Stimulated activated CD8-positive, alpha-beta memory T cell treated with anti-CD3 and anti-CD28 coated beads, Interleukin-7, amount 100 ng/mL, for 48 hours (primary cell): ENCODE measurements at places on chromosomes 12 and 14.
A peak's percentile ranks its signal among the peaks of the same experiment; 100 is the strongest.

DNA sequence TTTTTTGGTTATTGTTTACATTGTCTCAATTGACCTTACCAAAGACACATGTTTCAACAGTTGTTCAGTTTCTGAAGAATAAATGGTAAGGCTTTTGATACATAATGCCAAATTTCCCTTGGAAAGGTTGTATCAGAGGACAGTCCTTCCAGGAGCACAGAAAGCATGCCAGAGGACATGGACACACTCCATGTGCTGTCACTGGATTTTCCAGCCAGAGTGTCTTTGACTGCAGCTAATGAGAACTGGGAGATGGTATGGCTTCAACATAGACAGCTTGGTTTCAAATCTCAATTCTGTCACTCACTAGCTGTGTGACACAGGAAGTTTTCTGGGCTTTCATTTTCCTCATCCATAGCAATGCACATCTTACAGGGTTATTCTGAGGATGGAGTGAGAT, 20.6 kb downstream of the NTS start:
- DNase-seq = no peak

GRCh38 chr12:104576980-104577580, 120.3 kb downstream of the CHST11 start:
- DNase-seq = no peak

DNA sequence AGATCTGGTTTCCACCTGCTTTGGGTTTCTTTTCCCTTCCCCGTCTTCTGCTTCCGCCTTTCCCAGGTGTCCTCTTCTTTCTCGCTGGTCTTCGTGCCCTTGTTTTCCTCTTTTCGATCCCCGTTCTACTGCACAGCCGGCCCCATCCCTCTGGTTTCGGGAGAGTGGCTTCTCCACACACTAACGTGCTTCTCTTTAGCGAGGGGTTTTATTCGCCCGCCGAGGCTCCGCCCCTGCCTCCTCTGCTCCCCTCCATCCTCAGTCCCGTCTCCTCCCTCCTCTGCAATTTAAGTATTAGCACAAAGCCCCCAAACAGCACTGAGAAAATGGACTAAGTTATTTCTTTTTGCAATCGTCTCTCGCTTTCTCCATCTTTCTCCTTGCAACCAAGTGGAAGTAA, at the start of gene SLC7A8:
Gene SLC7A8, minus strand, starts transcription at position 182 of the 400 bp plus-strand sequence. CDS start 746 bp downstream, outside the sequence.
- DNase-seq = no peak

GRCh38 chr14:99758121-99758821, 34.9 kb upstream of the EML1 start:
- DNase-seq = no peak

GRCh38 chr12:57549909-57550640, at the start of gene KIF5A:
Gene KIF5A, plus strand, starts transcription at chr12:57550044. Its CDS starts 228 bp downstream, at chr12:57550272.
- DNase-seq = peak; percentile 45

- no peak for DNase-seq
Observed at GRCh38 chr14:56592746-56593544, 13.3 kb downstream of the TMEM260 start.

- no peak for DNase-seq
Observed at GRCh38 chr14:54188064-54188666, 208.6 kb upstream of the CDKN3 start.

DNA sequence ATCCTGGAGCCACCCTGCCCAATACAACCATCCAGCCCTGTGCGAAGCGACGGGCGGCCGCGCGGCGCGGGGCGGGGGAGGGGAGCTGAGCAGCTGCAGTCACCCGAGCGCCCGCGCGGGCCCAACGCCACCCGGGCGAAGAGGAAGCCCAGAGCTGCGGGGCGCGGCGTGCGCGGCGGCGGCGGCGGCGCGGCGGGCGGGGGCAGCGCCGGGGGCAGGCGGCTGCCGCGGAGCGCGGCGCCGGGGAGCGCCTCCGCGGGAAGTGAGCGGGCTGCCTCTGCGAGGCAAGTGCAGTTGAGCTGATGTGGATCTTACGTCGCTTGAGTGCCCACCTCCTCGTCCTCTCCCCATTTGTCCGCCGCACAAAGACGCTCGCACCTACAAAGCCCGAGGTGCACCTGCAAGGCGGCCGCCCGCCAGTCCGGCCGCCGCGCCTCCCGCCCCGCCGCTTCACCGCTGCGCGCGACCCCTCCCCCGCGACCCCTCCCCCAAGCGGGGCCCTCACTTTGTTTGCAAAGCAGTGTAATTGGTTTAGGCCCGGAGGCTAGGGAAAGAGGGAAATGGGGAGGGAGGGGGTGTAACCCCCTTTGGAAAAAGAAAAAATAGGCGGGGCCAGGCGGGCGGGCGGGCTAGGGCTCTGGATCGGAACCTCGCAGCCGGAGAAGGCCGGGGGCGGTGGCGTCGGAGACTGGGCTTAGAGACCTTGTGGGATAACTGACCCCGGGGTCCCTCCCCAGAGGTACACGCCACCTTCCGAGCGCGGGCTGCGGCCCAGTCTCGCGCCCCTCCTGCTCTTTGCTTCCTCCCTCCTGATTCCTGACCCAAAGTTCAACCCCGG, at the start of the genes FOXA1 and TTC6:
Gene FOXA1, minus strand, starts transcription at position 279 of the 838 bp plus-strand sequence. Its CDS starts 277 bp downstream, at position 2.
Gene TTC6, plus strand, starts transcription at position 659 of the 838 bp plus-strand sequence. CDS start 26,436 bp downstream, outside the sequence.
- DNase-seq = no peak

GRCh38 chr12:7162691-7163114, 26.8 kb upstream of the PEX5 start:
- peak; percentile 6 for DNase-seq
